ENCODE measurements at places on chromosomes 2 and 18. TPM values are rescaled to one million over a fixed set of nuclear protein-coding genes. Genes with fewer than 3 reads are reported as not detected.

The CCDC85A gene
- 0.69 TPM for total RNA-seq

The RPRM gene
- total RNA-seq: not detected

The SETBP1 gene
- 2.4 TPM for total RNA-seq

The IL1RL2 gene
- 0.34 TPM for total RNA-seq

The POTEI gene
- total RNA-seq: not detected
